ENCODE measurements at places on chromosomes 3 and 15.

DNA sequence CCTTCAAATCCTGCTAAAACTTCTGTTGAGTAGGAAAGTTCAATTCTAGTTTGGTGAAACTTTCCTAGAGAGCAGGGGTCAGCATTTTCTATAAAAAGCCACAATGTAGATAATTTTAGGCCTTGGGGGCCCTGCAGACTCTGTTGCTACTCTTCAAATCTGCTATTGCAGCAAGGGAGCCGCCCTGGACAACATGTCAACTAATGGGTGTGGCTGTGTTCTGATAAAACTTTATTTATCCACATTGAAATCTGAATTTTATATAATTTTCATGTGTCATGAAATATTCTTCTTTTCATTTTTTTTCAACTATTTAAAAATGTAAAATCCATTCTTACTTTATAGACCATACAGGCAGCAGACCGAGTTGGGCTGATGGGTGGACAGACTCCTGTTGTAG, 67.4 kb upstream of the SAMMSON start:
- no peak for DNase-seq

GRCh38 chr15:44314512-44314911, 26.0 kb downstream of the GOLM2 start:
- no peak for DNase-seq

DNA sequence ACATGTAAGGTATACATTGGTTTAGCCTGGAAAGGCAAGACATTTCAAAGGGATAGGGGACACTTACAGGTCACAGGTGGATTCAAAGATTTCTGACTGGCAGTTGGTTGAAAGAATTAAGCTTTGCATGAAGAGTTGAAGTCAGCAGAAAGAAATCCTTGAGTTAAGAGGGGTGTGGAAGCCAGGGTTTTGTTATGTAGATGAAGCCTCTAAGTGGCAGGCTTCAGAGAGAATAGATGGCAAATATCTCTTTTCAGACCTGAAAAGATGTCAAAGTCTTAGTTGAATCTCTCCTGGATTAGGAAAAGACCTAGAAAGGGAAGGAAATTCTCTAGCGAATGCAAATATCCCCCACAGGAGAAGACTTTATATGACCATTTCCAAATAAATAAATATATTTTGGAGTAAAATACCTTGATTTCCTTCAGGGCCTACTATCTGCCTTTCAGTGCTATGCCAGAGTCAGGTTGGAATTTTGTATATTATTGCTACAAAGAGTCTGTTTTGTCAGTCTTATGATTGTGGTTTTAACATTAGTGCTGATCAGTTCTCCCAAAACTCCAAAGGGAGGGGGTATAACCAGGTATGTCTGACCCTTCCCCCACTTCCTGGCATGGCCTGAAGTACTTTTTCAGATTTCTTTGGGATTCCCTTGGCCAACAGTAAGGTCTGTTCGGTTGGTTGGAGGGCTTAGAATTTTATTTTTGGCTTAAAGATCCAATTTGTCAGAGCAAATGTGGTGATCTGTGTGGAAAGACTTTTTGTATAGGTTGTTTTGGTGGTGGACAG, 286.4 kb downstream of the LRTM1 start:
- DNase-seq, result no peak

GRCh38 chr3:196135693-196136639, 54.1 kb upstream of the TFRC start:
- no peak for DNase-seq

DNA sequence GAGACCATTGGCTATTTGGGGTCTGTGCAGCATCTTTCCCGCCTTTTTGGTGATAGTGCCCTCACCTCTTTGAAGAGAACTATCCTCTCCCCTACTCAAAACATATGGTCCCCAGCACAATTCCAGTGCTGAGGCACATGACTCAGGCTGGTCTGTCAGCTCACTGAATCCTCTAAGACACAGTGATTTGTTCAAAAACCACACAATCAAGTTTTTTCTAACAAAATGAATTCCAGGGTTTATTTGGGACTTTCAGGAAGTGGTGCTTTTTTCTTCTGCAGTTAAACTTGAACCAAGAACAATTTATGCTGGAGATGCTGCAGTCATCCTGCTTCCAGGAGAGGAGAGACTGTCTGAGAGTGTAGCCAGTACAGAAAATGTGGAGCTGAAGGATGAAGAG, 142.5 kb upstream of the LMCD1 start:
- no peak for DNase-seq

DNA sequence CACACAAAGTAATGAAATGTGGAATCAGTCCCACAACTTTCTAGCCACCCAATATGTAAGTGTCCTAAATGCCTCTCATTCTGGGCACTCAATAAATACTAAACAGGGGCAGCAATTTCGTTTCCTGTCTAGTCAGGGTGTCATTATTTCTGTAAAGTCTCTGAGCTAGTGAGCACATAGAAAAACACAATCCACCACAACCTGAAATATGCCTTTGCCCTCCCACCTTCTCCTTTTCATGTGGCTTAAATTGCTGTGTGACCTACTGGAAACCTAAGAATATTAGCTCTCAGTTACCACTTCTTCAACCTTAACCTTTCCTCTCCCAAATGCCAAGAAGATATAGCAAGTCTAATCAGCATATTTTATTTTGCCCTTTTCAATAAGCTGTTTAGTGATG, 456.3 kb upstream of the KCNMB2 start:
- DNase-seq, result no peak

GRCh38 chr15:41104234-41104633, 11.8 kb downstream of the INO80 start:
- no peak for DNase-seq

DNA sequence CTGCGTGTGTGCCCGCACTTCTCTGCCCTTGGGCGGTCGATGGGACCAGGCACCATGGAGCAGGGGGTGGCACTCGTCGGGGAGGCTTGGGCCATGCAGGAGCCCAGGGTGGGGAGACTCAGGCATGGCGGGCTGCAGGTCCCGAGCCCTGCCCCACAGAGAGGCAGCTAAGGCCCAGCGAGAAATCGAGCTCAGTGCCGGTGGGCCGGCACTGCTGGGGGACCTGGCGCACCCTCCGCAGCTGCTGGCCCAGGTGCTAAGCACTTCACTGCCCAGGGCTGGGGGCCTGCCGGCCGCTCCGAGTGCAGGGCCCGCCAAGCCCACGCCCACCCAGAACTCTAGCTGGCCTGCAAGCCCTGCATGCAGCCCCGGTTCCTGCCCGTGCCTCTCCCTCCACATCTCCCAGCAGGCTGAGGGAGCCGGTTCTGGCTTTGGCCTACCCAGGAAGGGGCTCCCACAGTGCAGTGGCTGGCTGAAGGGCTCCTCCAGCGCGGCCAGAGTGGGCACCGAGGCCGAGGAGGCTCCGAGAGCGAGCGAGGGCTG, 553 bp upstream of the RTP4 start:
- DNase-seq, result no peak

GRCh38 chr3:197174927-197175326, 123.5 kb downstream of the DLG1 start:
- no peak for DNase-seq

DNA sequence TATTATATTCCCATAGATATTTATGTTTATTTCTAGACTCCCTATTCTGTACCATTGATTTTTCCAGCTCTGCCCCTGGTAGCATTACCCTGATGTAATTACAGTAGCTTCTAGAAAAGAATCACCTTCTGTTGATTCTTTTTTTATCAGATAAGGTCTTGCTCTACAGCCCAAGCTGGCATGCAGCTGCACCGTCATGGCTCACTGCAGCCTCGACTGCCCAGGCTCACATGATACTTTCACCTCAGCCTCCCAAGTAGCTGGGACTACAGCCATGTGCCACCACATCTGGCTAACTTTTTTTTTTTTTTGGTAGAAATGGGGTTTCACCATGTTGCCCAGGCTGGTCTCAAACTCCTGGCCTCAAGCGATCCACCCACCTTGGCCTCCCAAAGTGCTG, 41.8 kb downstream of the SLC24A1 start:
- DNase-seq, result no peak

GRCh38 chr15:26873846-26874245, 7.0 kb downstream of the GABRA5 start:
- no peak for DNase-seq

DNA sequence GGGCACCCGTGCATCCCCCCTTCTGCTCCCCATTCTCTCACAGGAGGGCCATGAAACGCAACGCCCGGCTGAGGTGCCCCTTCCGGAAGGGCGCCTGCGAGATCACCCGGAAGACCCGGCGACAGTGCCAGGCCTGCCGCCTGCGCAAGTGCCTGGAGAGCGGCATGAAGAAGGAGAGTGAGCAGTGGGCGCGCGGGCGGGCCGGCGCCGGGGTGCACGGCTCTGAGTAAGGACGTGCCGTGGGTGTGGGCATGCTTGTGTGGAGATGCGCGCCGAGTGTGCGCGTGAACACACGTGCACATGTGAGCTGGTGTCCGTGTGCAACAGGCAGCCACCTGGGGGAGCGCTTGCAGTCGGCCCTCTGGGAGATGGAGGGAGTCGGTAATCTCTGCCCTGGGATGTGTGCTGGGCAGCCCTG, 28.1 kb downstream of the NR1I2 start:
- DNase-seq, result peak; percentile 51

DNA sequence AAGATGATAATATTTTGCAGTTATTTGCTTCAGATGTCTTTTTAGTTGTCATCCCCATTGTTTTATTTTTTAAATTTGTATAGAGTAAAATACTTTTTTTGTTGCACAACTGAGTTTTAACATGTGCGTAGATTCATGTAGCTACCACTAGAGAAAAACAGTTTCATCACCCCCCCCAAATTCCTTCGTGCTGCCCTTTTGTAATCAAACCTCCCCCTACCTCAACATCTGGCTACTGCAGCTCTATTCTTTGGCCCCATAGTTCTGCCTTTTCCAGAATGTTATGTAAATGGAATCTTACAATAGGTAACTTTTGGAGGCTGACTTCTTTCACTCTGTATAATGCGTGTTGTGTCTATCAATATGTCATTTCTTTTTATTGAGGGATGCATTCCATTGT, 232.0 kb upstream of the RASGRP1 start:
- DNase-seq, result no peak

- peak; percentile 27 for DNase-seq
These were observed 21.3 kb upstream of the DAPK2 start for GRCh38 chr15:64067564-64068030.

- DNase-seq, result no peak
These were observed 56.6 kb downstream of the MOBP start for GRCh38 chr3:39524107-39524506.

DNA sequence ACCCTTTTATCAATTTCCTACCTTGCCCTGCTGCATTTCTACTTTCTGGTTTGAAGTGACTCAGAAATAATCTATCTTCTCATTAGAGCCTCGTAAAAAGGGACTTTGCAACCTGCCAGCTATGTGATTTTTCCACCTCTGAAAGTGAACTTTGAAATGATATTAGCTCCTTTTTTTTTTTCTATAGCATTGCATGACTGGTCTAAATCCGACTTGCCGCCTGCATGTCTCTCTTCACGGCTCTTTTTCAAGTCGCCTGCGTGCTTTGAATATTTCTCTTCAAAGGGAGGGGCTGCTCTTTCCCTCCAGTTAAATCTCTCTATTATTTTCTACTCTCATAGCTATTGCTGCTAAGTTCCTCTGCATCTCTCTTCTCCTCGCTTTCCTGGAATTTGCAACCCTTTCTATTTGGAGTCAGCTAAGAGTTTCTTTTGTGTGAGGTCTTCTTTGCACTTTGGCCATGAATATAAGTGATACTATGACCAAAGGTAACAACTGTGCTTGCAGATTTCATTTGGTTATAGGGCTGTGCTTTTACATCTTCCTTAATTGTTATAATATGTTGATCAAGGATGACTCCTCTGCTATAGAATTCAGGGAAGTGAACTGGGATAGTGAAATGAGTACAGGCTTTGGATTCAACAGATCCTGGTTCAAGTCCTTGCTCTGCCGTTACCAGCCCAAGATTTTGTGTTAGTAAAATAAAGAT, 541.1 kb downstream of the AGBL1 start:
- DNase-seq, result no peak

- DNase-seq, result no peak
These were observed 131.7 kb upstream of the AGBL1 start for GRCh38 chr15:85947936-85948335.

DNA sequence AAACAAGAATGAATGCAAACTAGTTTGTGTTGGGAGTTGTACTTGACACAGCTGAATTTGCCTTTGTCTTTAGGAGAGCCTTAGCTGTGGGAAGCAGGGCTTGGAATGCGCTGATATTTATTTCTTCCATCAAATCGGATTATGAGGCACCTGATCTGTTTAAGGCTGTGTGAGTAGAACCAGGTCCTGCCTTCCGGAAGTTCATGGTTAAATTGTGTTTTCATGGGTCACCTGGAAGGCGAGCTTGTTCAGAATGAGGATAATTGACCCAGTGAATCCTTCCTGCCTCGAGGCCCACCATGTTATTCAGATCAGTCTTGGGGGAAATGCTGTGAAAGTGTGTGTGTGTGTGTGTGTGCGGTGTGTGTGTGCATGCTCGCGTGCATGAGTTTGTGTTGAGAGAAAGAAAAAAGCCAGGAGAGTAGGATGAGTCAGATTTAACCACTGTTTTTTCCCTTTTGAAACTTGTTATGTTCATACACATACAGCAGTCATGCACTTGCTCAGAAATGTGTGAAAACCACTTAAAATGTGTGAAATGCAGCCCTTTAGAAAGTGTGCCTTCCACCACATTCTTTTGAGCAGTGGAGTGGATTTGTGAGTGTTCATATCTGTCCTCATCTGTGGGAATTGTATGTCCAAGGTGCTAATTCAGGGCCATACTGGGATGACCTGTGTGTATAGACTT, 36.7 kb downstream of the SMAD3 start:
- DNase-seq, result no peak

DNA sequence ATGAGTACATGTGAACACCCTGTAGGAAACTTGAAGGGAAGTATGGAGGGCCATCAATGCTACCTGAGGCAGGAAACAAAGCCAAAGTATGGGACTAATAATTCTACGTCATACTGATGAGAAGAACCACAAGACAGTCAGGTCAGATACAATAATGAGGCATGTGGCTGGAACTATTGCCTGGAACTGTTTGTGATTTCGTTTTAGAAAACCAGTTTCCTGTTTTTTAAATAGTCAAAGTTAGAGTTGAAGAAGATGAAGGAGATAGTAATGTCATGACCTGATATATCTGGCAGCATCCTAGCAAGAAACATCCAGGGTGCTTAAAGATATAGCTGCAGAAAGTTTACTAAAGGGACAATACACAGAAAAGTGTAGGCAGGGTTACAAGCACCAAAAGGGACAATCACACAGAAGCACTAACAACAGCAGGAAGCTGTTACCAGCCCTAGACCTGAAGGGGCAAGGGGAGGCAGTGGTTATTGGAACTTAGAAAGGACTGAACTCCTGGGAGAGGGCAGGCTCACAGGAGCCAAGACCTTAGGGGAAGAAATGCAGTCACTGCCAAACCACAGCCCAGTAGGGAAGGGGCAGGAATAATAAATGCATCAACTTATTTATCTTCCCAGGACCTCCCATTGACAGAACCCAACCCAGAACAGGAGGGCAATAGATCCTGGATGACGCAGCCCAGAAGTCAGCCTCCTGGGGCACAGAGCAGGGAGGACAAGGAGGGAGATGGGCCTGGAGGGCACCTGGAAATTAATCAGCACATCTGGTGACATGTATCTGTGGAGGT, 302.1 kb upstream of the STT3B start:
- no peak for DNase-seq

- DNase-seq, result no peak
These were observed 43.7 kb downstream of the PARP15 start for GRCh38 chr3:122621112-122621511.

GRCh38 chr3:27031476-27031875, 337.7 kb downstream of the NEK10 start:
- no peak for DNase-seq

Measured in activated naive CD4-positive, alpha-beta T cell (primary cell).